ENCODE measurements at places on chromosomes 4 and X.
A peak's percentile ranks its signal among the peaks of the same experiment; 100 is the strongest.

DNA sequence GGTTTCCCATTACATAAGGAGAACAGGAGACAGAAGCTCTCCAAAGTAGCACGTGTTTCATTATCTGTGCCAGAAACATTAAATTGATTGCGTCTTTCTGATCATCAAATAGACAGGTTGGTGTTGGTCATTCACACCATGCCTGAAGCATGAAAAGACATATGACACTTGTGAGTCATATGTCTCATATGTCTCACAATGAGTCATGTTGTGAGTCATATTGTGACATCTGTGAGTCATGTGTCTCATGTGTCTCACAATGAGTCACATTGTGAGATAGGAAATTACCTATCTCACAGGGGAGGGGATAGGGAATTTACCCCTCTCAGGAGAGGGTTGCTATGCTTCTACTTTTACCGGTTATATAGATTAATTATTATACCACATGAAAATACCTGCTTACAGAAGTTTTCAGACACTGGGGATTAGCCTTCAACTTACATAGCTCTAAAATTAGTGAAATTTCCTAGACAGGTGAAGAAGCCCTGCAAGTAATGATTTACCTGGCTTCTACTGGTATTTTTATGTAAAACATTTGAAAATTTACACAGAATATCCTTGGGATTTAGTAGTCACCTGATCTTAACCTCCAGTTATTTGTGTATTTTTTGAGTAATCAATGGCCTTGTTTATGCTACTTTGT lies 80.8 kb downstream of the NPFFR2 start:
- DNase-seq: peak; percentile 1

DNA sequence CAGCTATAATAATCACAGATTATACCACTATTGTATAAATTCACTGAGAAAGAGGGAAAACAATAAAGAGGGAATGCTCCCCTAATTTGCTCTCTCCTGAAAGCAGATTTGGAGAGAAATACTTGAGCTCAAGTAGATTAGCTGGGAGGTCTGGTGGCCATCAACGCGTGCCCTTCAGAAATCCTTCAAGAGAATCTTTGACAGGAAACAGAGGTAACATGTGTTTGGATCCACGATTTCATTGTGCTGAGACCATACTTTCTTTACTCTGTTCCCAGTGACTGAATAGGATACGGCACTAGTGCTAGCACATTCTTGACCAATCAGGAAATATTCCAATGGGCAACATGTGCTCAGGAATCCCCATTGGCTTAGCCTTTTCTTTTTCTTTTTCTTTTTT lies 1395.3 kb downstream of the RAPGEF2 start:
- DNase-seq: no peak

DNA sequence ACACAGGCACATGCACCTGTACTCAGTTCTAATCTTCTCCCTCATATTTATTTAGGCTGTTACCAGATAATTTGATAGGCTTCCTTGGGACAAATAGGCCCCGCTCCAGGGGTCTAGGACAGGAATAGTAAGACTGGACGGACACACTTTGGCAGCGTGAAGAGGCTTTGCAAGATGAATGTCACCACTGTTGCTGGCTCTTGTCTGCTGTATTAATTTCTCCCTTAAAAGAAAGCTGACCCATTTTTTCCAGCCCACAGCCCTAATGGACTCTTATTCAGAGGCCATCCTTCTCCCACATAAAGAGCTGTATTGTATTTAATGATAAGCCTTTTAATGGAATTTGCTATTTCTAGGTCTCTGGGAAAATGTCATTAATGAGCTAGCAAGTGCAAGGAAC lies 18.0 kb downstream of the FAM184B start:
- DNase-seq: no peak

- DNase-seq: no peak
Measured at GRCh38 chrX:125444659-125445058, 125.0 kb downstream of the TEX13C start.

DNA sequence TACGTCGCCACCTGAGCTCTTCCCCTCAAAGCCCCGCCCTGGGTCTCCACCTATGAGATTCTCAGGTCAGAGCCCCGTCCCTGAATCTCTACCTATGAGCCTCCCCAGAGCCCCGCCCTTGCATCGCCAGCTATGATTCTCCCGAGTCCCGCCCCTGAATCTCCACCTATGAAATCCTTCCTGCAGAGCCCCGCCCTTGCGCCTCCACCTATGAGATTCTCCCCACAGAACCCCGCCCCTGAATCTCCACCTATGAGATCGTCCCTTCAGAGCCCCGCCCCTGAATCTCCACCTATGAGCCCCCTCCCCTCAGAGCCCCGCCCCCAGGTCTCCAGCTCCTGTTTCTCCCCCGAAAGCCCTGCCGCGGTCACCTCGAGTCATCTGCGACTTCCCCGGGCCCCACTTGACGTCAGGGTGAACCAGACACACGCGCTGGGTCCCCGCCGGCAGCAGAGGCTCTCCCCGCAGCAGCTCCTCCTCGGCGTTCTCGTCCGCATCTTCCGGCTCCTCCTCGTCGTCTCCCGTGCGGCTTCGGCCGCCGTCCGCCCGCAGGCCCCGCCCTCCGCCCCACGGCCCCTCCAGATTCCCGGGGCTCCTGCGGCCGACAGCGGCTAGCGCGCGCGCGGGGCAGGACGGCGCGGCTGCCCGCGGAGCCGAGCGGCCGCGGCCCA lies 393 bp downstream of the GTPBP6 start:
- DNase-seq: peak; percentile 97

- no peak for DNase-seq
Measured at GRCh38 chr4:85610450-85610849, 135.5 kb downstream of the ARHGAP24 start.

- no peak for DNase-seq
Measured at GRCh38 chr4:95073646-95074045, 315.9 kb downstream of the BMPR1B start.

DNA sequence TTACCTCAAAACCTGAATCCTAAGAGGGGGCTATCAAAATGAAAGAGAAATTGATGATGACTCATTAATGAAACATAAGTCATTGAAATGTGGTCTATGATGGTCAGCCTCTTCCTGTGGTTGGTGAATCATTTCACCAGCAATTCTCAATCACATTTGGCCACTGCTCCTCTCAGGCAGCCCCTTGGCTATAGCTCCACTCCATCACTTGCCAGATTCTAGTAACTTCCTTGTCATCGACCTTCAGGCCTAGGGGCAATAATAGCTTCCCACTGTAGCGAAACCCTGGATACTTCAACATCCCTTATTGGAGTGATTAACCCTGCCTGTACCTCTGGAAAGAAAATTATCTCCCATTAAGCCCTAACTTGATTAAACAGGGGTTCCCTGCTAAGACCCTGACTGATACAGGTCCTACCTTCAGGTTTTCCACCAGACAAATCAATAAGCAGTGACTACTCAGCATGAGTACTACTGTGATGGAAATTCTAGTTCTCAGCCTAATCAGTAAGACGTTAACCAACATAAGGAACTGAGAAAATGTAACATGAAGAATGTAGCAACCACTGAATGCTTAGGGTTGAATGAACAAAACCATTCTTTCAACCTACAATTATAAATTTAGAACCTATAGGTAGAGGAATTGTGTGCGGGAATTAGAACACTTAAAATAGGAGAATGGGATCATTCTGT lies 30.4 kb downstream of the ADH7 start:
- DNase-seq: peak; percentile 83

GRCh38 chr4:56656346-56656643 lies 24.8 kb downstream of the HOPX start:
- DNase-seq: no peak

- peak; percentile 29 for DNase-seq
Measured at GRCh38 chr4:142614621-142615323, 231.3 kb downstream of the INPP4B start.

DNA sequence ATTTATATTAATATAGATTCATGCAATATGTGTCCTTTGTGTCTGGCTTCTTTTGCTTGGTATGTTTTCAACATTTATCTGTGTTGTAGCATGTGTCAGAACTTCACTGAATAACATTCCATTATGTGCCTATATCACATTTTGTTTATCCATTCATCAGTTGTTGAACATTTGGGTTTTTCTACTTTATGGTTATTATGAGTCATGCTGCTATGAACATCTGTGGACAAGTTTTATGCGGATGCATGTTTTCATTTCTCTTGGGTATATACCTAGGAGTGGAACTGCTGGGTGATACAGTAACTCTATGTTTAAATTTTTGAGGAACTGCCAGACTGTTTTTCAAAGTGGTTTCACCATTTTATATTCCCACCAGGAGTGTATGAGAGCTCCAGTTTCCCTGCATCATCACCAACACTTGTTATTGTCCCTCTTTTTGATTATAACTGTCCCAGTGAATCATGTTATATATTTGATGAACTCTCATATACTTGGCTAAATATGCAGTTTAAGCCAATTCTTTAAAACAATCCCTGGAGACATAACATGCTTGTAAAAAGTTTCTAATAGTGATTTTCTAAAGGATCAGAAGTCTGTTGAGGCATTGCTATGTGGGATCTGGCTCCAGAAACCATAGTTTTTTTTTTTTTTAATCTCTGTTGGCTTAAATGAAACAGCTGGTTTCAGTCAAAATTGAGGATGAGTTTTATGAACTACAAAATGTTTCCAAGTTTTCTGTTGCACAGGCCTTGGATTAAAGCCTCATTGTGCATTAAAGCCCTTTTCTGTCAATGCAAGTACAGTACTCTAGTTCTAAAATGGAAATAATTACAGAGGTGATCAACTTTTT lies 21.6 kb upstream of the REPS2 start:
- no peak for DNase-seq

GRCh38 chr4:73663576-73663975 lies 43.3 kb upstream of the RASSF6 start:
- no peak for DNase-seq

DNA sequence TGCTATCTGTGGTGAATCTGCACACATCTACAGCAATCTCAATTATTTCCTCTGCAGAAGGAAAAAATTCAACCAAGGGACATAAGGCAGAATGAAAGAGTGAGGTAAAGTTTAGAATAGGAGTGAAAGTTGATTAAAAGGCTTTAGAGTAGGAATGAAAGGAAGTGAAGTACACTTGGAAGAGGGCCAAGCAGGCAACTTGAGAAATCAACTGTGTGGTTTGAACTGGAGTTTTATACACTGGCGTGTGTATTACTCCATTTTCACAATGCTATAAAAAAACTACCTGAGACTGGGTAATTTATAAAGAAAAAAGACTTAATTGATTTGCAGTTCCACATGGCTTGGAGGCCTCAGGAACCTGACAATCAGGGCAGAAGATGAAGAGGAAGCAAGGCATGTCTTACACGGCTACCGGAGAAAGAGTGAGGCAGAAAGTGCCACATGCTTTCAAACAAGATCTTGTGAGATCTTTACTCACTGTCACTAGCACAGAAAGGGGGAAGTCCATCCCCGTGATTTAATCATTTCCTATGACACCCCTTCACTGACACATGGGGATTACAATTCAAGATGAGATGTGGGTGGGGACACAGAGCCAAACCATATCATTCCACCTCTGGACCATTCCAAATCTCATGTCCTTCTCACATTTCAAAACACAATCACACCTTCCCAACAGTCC lies 234.8 kb downstream of the IL15 start:
- no peak for DNase-seq

Measured in GM04504 (cell line).